ENCODE measurements at places on chromosomes 7 and 10.

DNA sequence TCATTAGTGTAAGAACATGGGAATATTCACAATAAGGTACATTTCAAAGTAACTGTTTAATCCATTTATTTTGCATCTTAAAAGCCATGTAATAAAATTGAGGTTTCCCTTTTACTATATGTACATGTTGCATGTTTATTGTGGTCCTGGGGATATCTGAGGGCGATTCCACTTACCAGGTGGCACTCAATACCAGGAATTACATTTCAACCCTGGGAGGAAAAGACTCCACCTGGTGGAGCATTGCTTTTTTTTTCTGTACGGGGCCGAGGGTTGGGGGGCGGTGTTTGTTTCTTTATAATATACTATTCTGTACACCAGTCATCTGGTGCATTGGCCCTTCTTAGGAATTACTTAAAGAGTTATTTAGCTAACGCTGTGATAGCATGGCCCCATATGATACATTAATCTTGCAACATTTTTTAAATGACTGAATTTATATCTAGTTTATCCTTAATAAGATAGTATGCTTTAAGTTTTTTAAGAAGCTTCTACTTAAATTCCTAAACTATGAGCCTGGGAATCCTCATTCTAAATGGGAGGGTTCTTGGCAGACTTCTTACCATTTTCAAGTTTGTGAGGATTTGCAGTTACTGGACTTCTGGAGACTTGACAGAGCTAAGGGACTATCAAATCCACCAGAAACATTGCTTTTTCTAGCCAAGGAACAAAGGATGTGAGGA is 7.2 kb upstream of the HGF start:
- DNase-seq, result no peak

DNA sequence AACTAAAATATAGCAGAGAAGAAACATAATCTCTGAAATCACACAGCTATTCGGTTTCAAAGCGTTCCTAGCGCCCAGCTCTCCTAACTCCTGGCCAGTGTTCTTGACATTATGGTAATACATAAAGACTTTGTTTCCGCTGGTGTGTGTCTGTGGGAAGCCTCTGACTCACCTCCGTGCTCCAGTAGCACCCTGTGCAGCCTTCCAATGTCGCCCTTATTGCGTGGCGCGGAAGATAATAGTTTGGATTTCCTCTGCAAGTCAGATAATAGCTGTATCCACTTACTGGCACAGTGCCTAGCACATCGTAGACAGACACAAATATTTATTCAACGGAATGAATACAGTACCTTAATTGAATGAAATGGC is 570 bp downstream of the BMS1 start:
- no peak for DNase-seq

GRCh38 chr10:100447663-100448062 is 15.1 kb upstream of the WNT8B start:
- DNase-seq, result no peak

- DNase-seq, result no peak
Measured at GRCh38 chr10:84202349-84202748, 8.0 kb downstream of the CDHR1 start.

DNA sequence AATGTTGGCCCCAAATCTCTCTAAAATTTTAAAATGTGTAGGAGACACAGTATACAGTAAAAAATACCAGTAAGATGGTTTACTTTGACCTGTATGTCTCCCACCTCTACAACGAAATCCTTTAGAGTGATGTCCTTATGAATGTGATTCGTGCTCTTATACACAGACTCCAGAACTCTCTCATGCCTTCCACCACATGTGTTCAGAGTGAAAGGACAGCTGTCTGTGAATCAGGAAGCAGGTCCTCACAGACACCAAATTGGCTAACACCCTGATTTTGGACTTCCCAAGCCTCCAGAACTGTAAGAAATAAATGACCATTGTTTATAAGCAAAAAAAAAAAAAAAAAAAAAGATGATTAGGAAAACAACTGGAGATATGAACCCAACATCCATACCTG is 35.2 kb downstream of the RNF133 start:
- DNase-seq, result no peak

DNA sequence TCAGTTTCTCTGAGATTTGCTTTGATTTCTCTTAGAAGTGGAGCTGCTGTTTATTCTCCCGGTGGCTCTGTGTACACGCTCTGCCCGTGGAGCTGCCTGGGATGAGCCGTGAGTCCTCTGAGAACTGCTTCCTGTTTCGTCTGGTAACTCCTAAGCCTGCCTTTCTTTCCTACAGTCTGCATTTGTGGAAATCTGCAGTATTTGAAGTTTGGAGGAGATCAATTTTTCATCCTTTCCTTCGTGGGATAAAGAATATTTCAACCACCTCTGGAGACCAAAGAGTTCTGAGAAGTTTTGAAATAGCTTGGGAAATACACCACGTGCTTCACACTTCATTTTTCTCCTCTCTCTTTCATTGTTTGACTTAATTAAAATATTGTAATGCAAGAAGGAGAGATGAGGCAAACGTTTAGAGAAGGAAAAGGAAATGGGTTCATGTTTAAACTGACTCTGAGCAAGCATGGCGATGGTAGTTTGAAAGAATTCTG is 311.9 kb downstream of the LRMDA start:
- no peak for DNase-seq

- DNase-seq, result no peak
Measured at GRCh38 chr7:66119245-66119850, 4.7 kb downstream of the CRCP start.

DNA sequence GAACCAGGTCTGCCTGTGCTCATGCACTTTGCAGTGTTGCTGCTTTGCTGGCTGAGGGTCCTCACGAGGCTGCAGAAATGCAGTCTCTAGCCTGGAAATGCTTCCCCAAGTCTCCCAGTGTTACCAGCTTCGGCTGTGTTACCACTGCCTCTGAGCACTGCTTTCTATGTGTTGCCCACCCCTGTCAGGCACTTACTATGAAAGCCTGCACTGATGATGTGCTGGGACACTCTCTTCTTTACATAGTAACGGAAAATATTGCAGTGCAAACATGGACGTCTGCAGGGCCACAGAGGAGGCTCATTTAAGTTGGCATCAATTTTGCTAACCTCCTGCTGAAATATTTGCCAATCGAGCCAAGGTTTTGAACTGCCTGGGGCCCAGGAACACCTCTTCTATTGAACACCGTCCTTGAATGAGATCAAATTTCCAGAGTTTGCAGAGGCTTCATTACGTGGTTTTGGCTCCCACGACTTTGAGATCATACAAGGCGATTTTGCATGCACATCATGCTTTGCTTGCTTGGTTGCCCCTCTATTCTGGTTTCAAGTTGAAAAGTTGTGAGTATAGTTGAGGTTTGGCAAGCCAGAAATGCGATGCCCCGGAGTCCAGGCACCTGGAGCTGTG is 404.7 kb upstream of the PODXL start:
- DNase-seq, result no peak

DNA sequence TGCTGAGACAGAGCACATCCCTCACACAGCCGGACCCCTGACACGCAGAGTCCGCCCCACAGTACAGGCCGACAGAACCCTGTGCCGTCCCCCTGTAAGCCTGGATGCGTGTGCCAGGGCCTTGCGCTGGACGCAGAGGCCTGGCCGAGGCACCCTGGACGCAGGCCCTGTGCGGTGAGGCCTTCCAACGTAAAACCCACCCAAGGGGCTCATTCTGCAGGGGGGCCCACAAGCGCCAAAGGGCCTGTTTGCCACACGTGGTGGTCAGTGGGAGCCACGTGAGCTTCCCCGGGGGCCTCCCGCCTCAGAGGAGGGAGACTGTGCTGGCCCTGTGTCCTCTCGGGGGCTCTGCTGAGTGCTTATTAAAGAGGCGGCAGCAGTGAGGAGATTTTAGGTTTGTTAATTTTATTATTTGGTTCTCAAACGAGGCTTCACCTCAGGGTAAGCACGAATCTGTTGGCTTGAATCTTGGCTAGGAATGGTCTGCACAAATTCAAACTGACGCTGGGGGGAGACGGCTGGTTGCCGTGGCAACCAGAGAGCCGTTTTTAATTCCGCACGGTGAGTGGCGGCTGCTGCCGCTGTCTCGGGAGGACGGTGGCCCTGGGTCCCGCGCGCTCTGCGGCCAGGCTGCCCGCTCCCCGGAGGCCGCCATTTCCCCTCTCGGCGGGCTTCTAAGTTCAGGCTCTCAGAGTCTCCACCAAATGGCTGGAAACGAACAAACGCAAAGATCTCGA is 4.9 kb upstream of the ADGRA1 start:
- no peak for DNase-seq

DNA sequence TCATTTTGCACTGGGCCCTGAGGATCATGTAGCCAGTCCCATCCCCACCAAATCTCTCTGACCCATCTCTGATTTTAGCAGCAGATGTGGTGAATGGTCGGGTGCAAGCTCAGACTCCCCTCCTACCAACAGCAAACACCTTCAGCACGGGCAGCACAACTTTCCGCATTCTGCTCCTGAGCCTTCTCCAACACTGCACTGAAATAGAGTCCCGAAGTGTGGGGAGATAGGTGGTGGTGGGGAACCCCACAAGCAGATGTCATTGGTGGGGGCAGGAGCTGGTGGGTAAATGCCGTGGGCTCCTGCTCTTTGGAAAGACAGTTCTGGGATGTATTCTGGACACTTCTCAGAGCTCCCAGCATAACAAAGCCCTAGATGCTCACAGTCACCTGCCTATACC is 9.6 kb upstream of the CTBP2 start:
- DNase-seq, result no peak

- no peak for DNase-seq
Measured at GRCh38 chr10:11742779-11743298, 657 bp downstream of the ECHDC3 start.

GRCh38 chr10:69486922-69487730 is 35.9 kb downstream of the TSPAN15 start:
- DNase-seq, result no peak

- DNase-seq, result no peak
Measured at GRCh38 chr7:146074195-146074765, 42.3 kb upstream of the CNTNAP2 start.

DNA sequence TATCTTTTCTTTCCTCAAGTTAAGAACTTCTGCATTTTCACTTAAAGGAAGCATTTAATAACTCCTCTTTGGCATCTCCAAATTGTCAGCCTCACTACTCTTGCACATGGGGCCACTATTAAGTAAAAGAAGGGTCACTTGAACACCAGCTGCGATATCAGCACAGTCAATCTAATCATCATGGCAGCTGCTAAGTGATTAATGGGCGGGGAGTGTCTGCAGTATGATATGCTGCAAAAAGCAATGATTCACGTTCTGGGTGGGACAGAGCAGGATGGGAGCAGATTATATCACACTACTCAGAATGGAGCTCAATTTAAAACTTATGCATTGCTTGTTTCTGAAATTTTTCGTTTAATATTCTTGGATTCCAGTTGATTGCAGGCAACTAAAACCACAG is 447.4 kb upstream of the PFKP start:
- DNase-seq, result no peak

DNA sequence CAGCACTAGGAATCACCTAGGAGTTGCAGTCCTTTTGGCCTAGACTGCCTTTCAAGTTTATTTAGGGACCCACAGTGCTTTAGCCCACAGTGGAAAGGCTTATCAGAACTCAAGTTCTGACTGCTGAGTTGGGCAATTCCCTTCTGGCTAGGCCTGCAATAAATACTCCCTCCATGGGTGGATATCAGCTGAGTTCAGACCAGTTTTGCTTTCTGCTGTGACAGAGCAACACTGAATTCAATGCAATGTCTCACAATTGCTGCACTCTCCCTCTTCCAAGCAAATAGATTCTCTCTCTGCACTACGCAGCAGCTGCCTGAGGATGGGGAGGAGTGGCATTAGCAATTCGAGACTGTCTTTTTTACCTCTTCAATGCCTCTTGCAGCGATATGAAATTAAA is 1153.3 kb downstream of the SORCS1 start:
- DNase-seq, result no peak

DNA sequence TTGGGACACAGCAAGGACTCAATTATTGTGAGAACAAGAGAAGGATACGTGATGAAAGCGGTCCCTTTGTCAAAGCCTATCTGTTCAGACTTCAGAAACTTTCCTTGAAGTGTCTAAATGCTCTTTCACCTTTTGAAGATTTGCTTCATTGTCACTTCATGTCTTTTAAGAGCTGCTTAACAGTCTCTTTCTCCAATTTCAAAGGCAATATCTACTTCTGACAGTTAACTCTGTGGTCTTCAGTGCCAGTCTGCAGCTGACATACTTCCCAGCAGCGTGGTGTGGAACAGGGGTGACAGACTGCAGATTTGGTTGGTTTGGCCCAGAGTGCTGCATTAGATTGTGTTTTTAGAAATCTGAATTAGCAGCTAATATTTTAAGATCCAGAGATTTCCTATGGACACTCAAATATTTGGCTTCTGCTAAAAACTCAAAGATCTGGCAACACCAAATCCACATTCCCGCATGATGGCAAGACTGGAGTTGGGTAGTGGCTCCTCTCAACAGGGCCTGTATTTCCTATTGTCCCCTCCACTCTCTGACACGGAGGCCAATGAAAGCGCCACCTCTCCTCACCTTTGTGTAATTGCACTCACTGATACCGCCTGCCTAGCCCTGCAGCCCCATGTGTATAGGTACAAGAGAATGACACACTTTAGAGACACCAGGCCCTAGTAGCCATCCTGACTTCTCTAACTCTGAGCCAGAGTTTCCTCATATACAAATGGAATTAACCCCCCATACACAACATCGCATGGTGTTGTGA is 11.5 kb downstream of the SCRN1 start:
- DNase-seq, result no peak

- DNase-seq, result no peak
Measured at GRCh38 chr7:133742709-133743538, 384.2 kb upstream of the LRGUK start.

DNA sequence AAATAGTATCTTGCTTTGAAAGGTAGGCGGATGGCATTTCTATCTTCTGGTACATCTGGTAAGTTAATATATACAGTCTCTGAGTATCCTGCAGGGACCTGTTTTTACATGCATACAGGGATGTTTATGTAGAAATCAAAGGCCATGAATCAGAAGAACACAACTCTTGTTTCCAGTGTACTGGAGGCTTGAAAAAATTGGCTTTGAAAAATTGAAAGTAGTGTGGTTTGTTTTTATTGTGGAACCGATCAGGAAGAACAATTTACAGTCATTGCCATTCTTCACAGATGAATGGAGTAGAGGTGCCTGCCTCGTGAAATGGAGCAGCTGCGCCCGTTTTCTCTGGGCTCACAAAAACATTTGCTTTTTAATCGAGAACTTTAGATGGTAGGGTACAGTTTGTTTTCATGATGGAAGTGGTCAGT is 54.0 kb upstream of the RPA3 start:
- no peak for DNase-seq

DNA sequence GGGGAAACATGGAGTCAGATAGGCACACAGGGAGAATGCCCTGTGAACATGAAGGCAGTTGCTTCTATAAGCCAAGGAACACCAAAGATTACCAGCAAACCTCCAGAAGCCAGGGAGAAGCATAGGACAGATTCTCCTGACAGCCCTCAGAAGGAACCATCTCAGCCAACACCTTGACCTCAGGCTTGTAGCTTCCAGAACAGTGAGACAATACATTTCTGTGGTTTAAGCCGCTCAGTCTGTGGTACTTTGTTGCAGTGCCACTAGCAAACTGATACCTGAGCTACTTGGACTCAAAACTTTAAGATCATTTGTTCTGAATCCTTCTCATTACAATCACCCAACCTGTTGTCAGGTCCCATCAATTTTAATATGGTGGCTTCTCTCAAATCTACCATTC is 31.2 kb downstream of the ABLIM1 start:
- no peak for DNase-seq

Measured in effector memory CD4-positive, alpha-beta T cell (primary cell).